NCI-H187 (cell line): ENCODE measurements at places on chromosomes 11 and 22.

GRCh38 chr22:37101311-37102066 lies 8.0 kb downstream of the TMPRSS6 start:
- DNase-seq = no peak

DNA sequence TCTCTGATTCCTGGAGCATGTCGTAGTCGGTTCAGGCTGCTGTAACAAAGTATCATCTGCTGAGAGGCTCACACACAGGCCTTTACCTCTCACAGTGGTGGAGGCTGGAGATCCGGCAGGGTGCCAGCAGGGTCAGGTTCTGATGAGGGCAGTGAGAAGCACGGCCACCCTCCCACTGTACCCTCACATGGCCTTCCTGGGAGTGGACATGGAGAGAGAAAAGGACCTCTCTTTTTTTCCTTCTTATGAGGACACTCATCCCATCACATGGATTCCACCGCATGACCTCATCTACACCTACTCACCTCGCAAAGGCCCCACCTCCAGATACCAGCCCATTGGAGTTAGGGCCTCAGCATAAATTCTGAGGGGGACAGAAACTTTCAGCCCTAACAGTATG lies 99.5 kb downstream of the BCR start:
- no peak for DNase-seq

DNA sequence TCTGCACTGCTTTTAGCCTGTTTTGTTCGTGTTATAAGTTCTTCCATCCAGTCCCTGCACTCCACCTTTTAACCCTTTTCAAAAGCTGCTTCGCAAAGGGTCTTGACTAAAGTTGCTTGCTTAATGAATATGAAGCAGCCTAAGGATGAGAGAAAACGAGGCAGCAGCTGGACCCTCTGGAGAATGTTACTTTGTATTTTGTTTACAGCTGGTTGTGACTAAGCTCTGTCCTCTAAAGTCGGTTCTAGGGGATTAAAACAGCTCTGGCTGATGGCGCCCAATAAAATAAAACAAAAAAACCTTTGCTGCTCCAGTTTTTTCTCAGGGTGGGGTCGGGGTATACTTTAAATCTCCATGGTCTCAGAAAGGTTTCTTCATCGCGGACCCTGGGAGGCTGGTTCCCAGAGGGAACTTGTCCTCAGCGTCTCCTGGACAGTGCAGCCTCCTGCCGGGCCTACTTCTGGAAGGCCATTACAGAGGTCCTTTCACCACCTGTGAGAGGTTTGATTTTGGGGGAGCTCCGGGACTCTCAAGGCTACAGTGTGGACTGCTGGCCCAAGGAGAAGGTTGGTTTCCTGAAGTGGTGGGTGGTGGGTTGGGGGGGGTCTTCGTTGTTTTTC lies 836 bp upstream of the RBM4 start:
- no peak for DNase-seq

GRCh38 chr22:31950226-31950625 lies 5.9 kb downstream of the YWHAH start:
- DNase-seq = no peak

- DNase-seq = peak; percentile 45
These were observed at the start of gene TCN2 for GRCh38 chr22:30606455-30607299. Gene TCN2, plus strand, starts transcription at chr22:30607174. Its CDS starts 158 bp downstream, at chr22:30607332.

DNA sequence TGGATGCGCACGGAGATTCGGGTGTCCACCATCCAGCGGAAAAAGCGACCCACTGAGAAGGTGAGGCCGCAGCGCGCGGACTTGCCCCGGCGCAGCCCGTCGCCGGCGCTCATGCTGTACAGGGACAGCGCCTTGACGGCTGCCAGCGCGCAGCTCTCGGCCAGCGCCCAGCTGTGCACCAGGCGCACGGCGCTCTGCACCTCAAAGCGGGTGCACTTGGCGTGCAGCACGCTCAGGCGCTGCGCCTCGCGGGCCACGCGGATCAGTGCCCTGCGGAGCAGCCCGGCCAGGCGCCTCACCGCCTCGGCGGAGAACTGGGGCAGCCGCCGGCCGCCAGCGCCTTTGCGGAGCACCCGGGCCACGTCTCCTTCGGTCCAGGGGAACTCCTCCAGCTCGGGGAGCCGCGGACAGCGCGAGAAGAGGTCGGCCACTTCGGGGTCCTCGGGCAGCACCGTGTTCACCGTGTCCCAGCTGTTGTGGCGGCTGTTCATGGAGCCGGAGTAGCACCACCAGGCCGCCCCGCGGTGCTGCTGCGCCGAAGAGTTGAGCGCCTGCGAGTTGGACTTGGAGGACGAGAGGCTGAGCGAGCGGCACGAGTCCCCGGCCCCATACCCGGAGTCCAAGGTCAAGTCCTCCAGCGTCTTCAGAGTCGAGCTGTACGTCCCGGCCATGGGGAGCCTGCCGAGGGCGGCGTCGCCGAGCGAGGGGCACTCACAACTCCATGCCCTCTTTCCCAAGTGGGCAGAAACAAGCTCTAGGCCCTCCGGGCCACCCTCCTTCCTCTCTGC lies 703 bp downstream of the ABTB2 start:
- DNase-seq = no peak

- peak; percentile 1 for DNase-seq
These were observed 35.1 kb upstream of the SUSD2 start for GRCh38 chr22:24146194-24146616.

GRCh38 chr22:21760640-21761039 lies 25.0 kb upstream of the YPEL1 start:
- no peak for DNase-seq
